ENCODE measurements at places on chromosomes 12 and 14.

DNA sequence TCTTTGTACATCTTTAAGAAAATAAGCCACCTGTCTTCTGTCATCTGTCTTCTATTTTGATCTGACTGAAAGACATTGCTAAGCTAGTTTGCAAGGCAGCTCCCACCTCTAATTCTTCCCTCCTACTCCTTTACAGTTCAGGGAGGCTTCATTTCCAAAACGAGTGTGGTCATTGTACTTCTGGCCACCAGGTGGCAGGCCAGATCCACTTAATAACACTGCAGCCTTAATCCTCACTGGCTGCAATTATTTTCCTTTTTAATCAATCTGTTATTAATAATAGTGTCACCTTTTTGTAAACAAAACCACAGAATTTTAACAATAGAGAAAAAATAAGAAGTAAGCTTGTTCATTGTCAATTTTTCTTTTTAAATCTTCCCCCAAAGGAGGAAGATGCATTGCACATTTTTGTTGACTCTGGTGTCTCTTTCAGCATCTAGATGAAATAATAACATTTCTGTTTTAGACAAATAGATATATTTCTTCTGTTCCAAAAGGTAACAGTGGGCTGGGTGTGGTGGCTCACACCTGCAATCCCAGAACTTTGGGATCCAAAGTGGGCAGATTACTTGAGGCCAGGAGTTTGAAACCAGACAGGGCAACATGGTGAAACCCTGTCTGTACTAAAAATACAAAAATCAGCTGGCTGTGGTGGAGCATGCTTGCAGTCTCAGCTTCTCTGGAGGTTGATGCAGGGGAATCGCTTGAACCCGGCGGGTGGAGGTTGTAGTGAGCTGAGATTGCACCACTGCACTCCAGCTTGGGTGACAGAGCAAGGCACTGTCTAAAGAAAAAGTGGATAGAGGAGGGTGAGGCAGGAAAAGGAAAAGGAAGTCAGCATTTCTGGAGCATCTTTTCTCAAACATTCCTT is 23.3 kb downstream of the GABARAPL1 start:
- DNase-seq = peak; percentile 57

GRCh38 chr12:29783773-29784666 is at the start of gene TMTC1:
TMTC1 (minus strand) TSS chr12:29783942; CDS start chr12:29783751, 191 bp downstream.
- no peak for DNase-seq

GRCh38 chr14:22232933-22233332 is 356.1 kb downstream of the DAD1 start:
- no peak for DNase-seq

GRCh38 chr12:62841846-62842245 is 93.1 kb downstream of the PPM1H start:
- no peak for DNase-seq

DNA sequence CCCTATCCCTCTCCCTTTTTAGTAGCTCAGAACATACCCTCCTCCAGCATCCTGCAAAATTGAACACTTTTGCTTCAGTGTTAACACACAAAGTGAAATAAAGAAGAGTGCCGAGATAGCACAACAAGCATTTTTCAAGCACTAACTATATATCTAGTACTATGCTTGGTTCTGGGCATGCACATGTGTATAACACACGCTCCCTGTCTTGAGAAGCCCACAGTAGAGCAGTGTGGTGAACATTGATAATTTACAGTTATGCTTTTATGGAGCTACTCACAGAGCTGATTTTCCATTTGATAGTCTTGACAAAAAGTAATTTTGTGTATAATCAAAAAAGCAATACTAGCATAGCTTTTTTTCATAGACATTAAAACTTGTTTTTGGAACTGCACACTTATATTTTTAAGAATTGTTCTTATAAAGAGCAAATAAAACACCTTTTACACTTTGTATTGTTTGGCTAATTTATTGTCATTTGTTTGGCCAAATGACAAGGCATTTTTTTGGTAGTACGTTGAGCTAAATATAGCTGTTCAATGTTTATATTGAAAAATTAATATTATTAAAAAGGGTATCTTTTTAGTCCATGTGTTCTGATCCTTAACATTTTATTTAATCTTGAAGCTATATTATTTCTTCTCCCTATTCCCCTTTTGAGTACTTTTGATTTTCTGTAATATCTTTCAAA is 39.7 kb downstream of the LEMD3 start:
- DNase-seq = peak; percentile 58

- no peak for DNase-seq
Observed at GRCh38 chr14:59120921-59121320, 67.5 kb upstream of the DAAM1 start.

- no peak for DNase-seq
Observed at GRCh38 chr14:87388946-87389345, 604.0 kb downstream of the GALC start.

DNA sequence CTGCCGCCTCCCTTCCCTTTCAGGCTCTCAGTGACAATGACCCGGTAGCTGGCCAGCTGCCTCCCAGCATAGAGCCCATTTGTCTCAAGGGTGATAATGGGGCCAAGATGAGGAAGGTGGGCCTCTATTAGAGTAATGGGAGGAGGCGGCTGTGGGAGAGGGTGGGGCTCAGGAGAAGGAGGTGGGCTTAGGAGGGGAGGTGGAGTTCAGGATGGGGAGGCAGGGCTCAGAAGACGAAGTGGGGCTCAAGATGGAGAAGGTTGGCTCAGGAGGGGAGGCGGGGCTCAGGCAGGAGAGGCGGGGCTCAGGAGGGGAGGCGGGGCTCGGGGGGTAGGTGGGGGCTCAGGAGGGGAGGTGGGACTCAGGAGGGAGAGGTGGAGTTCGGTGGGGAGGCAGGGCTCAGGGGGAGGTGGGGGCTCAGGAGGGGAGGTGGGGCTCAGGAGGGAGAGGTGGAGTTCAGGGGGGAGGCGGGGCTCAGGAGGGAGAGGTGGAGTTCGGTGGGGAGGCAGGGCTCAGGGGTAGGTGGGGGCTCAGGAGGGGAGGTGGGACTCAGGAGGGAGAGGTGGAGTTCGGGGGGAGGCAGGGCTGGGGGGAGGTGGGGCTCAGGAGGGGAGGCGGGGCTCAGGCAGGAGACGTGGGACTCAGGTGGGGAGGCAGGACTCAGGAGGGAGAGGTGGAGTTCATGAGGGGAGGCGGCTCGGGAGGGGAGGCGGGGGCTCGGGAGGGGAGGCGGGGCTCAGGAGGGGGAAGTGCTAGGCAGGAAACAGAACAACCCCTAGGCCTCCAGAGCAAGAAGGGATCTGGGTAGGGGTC is 36.8 kb downstream of the IQSEC3 start:
- DNase-seq = no peak

- no peak for DNase-seq
Observed at GRCh38 chr14:19873178-19873577, 1.8 kb upstream of the OR4K2 start.

DNA sequence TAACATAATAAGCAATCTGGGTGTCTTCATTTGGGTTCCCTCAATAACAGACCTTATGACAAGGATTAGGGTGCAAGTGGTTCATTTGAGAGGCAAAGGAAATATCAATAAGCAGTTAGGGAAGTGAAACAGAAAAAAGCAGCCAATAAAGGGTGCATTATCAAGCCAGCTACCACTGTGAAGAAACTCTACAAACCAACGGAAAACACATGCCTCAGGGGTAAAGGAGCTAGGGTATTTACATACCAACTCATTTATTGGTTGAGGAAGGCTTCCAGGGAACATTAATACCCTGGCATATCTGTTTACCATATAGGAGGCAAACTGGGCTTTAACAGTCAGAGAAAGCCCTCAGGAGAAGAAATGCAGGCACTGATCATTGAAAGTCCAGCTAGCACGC is 22.7 kb upstream of the IFNG-AS1 start:
- DNase-seq = no peak

DNA sequence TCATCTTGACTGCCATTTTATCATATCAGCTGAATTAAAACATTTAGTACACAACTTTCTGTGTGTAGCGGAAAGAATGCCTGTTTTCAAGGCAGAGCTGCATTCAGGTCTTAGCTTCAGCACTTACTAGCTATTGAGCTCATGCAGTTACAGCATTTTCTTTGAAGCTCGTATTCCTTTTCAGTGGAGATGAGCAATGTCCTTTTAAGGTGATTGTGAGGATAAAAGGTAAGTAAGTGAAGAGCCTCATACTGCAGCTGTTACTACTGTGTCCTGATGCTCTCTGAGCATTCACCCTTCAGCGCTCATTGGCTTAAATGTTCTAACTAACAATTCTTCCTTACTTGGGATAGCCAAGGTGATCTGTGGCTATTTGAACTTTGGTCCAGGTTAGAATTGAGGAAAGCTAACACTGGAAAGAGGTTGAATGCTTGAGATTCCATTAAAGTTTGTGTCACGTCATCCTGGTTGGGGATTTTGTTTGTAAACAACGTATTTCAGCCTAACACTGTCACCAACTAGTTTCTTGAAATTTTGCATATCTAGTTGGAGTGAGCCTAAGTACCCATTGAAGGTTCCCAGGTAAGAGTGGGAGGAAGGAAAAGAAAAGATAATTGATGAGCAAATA is 71.4 kb downstream of the PAPOLA start:
- no peak for DNase-seq

- DNase-seq = no peak
Observed at GRCh38 chr14:32985866-32986265, 47.2 kb downstream of the NPAS3 start.

- no peak for DNase-seq
Observed at GRCh38 chr12:20300457-20300856, 67.9 kb upstream of the PDE3A start.

DNA sequence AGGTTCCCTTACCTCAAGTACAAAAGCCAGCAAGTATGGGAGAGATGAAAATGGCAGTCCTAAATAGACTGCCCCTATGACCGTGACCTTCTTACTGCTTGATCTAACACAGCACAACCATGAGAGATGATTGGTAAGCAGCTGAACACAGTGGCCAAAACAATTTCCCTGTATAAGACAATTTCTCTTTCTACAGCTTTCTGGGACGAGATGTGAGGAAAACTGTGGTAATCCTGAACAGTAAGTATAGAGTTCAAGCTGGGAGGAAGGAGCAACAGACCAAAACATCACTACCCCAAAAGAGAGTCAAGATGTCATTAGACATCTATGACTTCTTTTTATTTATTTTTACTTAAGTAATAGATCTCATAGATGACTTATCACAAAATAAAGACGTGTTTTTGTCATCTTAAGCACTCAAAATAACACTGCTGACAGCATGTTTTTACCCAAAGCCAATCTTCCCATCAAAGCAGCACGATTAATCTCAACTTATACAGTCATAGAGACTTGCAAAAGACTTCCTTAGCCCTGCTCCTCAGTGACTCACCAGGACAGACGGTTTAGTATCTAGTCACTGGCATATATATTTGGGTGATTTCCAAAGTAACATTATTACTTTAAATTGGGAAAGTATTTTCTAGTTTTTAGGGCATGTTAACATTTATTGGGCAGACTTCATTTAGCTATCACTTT is 3.7 kb downstream of the TMEM52B start:
- DNase-seq = no peak

- no peak for DNase-seq
Observed at GRCh38 chr12:15741082-15741481, 48.1 kb downstream of the EPS8 start.

- no peak for DNase-seq
Observed at GRCh38 chr14:93073910-93074769, 41.6 kb downstream of the ITPK1 start.

DNA sequence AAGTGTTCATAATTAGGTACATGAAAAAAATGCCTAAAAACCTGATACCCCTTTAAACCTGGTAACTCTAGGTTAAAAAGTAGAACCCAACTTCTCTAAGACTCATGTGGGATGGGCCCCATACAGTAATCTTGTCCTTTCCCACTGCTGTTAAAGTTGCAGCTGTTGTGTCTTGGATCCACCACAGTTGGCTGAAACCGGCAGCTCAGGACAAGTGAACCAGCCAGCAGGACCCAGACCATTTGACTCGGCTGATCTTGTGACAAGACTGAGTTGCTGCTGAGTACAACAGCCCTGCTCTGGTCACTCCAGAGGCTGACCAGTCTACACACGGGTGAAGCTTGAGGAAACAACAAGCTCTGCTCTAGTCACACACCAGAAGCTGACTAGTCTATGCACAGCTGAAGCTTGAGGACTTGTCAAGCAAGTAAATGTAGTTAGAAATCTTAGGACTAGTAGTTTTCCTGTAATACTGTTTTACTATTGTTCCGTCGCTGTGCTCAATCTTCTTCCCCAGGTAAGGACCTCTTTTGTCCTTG is 60.6 kb downstream of the DHRS2 start:
- no peak for DNase-seq

- DNase-seq = no peak
Observed at GRCh38 chr12:11183011-11183410, 3.7 kb downstream of the TAS2R42 start.

DNA sequence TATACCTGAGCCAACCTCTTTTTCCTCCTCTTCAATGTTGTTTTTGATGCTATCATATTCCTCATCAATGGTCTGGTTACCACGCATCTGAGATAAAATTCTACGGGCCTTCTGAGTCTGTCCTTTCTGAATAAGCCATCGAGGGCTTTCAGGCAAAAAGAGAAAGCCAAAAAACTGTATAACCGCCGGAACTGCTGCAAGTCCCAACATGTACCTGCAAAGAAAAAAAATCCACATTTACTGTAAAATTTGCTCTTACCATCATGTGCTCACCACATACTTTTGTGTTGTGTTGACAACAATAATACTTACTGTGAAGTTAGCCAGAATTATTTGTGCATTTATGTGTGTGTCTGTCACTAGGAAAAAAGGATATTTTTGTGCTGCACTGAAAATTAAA is 77.6 kb downstream of the SLC2A13 start:
- DNase-seq = no peak

DNA sequence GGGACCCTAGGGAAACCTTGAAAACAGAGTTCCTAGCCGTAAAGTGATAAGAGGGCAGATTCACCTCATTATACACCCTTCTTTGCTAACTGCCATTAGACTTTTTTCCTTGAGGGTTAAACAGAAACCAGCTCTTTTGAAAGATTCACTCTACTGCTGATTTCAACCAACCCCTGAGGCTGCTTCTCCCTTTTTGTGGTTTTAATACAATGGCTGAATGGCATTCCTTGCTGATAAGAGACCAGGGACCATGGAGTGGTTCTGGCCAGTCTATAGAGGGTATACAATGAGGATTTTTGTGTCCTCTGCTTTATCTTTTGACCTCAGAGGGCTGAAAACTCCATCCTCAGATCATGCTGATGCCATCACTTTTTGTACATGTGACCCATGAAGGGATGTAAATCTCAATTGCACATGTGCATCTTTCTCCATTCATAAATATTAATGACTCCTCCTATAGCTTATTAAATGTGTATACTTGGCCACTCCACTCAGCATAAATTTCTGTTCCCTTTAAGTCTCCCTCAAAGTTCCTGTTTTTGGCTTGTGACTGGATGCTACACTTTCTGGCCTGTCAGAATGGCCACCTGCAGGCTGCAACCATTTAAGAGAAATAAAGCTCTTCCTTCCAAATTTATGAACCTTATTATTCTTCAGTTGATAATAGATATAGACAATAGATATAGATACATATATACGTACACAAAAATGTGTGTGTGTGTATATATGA is 233.8 kb upstream of the SEL1L start:
- no peak for DNase-seq

Data from hematopoietic multipotent progenitor cell treated with erythropoietin and hydrocortisone succinate and interleukin-3 and kit ligand, for 8 days (in vitro differentiated cells).